Ovary (tissue), 10 donors: ENCODE measurements at places on chromosomes 6 and 20. TPM values are rescaled to one million over a fixed set of nuclear protein-coding genes. Genes with fewer than 3 reads are reported as not detected.

Gene PDE10A
- total RNA-seq, result 88.7 TPM

Gene SNAP91
- 1.4 TPM for total RNA-seq

DNA sequence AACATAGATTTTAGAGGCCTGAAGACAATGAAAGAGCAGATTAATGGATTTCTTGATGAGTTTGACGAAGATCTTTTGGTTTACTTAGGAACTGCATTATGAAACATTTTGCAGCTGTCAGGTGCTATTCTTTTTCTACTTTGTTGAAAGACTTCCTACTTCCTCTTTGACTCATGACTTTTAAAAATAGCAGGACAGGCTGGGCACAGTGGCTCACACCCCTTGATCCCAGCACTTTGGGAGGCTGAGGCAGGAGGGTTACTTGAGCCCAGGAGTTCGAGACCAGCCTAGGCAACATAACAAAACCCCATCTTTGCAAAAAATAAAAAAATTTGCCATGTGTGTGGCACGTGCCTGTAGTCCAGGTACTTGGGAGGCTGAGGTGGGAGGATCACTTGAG is 52.0 kb downstream of the ITCH start:
- H3K27ac ChIP-seq, result no peak overlapping the region
- no peak overlapping the region for H3K4me3 ChIP-seq
- no peaks in the 10 kb centered on the region for H3K4me1 ChIP-seq
- H3K36me3 ChIP-seq, result no peaks in the 10 kb centered on the region

DNA sequence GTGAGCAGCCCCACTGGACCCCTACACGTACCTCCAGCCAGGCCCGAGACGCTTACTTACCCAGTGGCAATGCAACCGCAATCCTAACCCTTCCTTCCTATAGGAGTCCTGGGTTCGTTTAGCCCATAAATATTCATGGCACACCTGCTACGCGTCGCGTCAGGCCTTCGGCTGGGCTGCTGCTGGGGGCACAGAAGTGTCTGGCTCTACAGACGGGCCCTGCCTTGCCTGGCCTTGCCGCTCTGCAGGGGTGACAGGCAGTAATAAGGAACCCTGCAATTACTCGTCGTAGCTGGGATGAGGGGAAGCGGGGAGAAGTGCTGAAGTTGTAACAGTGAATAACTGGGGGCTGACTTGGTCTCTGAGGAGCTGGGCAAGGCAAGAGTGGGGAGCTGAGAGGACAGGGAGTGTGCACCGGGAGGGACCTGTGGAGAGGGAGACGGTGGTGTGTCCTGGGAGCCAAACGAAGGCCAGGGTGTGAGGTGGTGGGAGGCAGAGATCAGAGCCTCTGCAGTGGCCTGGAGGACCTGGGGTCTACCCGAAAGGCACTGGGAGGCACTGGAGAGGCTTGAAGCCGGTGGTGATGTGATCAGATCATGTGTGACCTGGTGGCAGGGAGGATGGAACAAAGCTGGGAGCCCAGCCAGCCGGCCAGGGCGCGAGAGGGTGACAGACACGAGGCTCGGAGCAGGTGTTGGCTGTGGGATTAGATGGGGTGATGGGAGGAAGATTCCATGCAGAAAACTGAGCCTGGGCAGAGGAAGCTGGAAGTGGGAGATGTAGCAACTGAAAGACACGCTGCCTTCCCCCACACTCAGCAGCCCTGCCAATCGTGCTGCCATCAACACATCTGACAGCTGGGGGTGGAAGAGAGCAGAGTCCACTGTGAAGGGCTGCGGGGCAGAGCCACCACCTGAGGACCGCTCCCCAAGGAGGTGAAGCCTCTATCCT is 36.4 kb downstream of the PSMG4 start:
- H3K4me3 ChIP-seq, result no peak overlapping the region
- H3K36me3 ChIP-seq, result no peaks in the 10 kb centered on the region
- H3K4me1 ChIP-seq, result peaks cover 1% of the 10 kb centered on the region
- no peak for DNase-seq
